ENCODE measurements at places on chromosomes 1 and 21.

- no peak for DNase-seq
Measured at GRCh38 chr1:97433094-97433823, 487.6 kb downstream of the DPYD start.

DNA sequence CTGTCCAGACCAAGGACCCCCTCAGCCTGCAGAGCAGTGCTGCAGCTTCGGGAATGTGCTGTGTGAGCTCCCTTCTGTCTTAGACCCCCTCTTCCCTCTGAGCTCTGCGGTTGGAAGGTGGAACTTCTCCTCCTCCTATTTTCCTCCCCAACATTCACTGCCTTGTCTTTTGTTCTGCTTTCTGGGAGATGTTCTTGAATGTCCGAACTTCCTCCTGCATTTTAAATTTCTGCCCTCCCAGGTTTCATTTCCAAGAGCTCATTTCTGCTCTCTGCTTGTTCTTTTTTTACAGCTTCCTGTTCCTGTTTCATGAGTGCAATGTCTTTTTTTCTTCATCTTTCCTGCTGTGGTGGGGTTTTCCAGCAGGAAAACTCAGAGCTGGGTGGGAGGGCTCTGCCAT lies 29.3 kb downstream of the RRP1 start:
- no peak for DNase-seq

DNA sequence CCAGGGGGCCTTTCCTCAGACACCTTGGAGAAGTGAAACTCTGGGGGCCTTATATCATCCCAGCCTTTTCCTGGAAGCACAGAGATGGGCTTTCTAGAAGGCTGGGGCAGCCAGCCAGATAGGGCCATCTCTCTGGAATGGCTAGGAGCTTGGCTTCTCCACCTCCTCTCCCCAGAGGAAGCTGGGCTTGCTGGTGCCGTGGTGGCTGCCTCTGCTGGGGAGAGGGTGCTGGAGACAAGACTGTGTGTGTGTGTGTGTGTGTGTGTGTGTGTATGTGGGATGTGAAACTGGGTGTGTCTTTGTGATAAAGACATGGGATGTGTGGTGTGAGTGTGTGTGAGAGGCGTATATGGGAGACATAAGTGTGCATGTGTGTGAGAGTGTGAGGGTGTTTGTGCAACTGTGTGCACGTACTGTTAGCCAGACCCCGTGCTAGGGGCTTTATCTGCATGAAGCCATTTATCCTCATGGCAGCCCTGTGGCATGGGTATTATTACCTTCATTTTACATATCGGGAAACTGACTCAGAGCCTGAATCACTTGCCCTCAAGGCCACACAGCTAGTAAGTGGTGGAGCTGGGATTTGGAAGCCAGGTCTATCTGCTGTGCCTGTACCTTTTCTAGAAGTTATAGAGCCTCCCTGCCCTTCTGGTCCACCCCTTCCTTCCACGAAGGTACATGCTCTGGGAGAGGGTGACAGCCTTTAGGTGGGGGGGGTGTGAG lies 44.2 kb downstream of the PTPRU start:
- no peak for DNase-seq

DNA sequence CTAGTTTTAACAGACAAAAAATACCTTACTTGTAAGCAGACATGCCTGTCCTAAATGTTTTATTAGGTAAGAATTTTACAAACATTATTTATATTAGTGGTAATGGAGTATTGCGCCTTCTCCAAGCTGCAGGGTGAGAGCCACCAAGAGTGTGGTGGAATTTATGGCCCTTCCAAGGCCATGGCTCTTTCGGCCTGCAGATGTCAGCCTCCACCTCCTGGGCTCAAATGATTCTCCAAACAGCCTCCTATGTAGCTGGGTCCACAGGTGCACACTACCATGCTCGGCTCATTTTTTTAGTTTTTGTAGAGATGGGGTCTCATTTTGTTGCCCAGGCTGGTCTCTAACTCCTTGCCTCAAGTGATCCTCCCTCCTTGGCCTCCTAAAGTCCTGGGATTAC lies 56.3 kb downstream of the ITGB3BP start:
- DNase-seq, result no peak
